ENCODE measurements at places on chromosomes 16 and 17.

DNA sequence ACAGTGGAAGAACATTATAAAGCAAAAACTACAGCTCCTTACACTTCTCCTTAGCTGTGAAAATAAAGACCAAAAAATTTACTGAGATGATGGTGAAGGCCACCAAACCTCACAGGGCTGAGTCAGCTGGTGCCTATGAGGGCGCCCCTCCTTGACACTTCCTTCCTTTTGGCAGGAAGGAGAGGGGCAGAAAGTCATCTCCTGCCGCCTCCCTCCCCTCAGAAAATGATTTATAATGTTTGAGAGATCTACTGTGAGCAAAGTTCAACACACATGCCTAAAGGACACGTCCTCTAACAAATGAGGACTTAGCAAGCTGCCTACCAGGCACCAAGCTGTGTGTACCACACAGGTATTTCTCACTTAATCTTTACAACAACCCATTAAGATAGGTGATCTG is 245.7 kb downstream of the PRKCA start:
- no peak for DNase-seq

GRCh38 chr16:50671644-50672260 is 9.4 kb downstream of the SNX20 start:
- peak; percentile 53 for DNase-seq

DNA sequence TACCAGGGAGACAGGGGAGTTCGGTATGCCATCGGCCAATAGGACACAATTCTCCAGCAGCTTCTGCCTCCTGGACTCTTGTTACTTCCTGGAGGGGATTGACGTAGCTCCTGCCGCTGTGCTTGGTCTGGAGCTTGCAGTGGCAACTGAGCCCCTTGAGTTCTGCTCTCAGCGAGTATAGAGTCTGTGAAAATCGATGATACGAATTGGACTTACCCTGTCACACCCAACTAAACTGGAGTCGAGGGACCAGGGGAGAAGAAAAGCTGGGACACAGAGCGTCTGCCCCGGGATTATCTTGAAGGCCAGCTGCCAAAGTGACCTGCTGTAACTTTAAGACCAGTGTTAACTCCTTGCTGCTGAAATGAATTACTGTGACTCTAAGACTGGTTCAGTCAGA is 22.2 kb downstream of the SEC14L1 start:
- no peak for DNase-seq

DNA sequence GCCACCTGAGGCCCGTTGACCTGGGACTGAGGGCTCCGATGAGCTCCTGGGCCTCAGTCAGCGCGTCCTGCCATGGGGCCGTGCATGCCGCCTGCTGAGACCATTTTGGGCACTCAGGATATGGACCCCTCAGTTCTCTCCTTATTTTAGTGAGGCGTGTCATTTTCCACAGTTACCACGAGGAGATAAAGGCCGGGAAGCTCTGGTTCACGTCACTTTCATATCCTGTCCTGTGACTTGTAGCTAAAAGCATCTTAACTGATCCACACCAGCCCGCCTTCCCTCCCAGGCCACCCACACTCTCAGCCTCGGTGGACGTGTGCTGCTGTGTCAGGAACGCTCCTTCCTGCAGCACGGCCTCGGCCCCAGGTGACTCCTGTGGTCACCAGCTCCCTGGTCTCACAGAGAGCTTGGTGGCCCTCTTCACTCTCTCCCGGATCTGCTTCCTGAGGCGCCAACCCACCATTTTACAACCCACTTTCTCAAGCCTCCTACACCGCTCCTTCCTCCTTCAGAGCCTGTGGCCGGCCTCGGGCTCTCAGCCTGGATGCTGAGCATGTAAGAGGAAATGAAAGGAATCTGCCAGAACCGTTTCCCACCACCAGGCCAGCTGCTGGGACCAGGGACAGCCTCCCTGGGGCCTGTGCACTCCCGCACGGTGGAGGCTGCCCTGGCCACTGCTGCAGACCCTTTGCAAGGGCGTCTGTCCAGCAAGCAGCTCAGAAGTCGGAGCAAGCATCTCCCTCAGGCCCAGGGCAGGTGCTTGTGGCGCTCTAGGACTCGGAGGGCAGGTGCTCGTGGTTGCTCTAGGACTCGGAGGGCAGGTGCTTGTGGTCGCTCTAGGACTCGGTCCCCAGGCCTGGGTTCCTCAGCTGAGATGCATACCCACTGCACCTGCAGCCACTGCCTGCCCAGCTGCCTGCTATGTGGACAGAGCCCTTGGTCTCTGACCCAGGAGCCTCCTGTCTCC is 23.9 kb upstream of the FASN start:
- no peak for DNase-seq

DNA sequence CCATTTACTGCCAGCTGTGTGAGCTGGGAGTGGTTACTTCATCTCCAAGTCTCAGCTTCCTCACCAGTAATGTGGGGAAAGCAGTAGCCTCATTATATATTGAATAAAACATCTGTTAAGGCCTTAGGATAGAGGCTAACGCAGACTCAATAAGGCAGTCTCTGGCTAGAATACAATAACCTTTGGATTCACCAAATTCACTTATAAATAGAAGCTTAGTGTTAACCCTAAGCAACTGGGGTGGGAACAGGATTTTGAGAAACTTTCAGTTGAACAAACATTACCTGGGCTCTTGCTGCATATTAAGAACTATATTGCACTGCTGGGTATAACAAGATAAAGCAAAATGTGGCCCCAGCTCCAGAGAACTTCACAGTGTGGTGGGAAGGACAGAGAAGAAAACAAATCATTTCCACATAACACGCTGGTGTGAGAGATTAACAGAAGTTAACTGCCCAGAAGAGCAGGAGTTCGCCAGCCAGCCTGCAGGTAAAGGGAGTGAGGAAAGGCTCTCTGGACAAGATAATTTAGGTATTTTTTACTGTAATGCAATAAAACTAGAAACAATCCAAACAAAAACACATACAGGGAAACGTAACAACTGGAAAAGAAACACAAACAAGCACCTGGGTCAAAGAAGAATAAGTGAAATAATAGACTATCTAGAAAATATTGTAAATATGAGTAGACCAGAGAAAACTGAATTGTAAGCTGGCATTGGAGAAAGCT is 57.0 kb downstream of the USP31 start:
- no peak for DNase-seq

- DNase-seq = no peak
These were observed 39.2 kb downstream of the ZNF778 start for GRCh38 chr16:89256651-89257254.

GRCh38 chr16:90047714-90048346 is 28.6 kb upstream of the DBNDD1 start:
- no peak for DNase-seq

DNA sequence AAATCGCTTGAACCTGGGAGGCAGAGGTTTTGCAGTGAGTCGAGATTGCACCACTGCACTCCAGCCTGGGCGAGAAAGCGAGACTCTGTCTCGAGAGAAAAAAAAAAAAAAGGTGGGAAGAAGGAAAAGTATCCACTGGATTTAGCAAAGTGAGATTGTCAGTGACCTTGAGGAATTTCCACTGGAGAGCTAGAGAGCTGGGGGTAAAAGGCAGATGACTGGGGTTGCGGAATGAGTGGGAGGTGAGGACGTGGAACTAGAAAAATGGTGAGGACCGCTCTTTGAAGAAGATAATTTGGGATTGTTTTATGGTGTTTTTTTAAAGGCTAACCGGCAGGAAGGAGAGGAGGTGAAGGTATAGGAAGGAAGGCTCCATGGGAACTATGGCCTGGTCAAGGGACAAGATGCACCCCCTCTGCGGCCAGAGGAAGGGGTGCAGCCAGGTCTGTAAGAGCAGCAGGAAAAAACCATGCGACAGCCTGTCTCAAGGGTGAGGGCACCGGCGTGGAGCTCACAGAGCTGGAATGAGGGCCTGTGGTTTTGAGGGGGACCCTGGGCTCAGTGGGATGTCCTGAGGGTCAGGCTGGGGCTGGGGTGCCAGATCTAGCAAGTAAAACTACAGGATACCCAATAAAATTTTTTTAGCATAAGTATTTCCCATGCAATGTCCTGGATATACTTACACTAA is 694 bp upstream of the MLST8 start:
- no peak for DNase-seq

DNA sequence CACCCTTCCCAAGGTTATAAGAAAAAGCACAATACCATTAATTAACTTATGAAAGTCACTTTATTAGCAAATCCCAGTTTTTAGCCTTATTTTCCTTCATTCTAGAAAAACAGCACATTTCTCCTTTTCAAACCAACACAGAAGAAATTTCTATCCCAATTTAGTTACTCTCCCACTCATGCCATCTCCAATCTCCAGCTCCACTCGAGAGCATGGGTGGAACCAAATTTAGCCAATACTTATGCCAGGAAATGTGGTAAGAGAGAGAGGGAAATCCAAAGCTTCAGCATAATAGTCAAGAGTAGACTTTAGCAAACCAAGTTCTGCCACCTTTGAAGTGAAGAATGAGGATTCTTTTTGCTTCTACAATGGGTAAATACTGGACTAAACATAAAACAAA is 288.8 kb downstream of the KIF2B start:
- DNase-seq = no peak

GRCh38 chr16:23691483-23692189 is 12.9 kb downstream of the PLK1 start:
- DNase-seq = peak; percentile 64

DNA sequence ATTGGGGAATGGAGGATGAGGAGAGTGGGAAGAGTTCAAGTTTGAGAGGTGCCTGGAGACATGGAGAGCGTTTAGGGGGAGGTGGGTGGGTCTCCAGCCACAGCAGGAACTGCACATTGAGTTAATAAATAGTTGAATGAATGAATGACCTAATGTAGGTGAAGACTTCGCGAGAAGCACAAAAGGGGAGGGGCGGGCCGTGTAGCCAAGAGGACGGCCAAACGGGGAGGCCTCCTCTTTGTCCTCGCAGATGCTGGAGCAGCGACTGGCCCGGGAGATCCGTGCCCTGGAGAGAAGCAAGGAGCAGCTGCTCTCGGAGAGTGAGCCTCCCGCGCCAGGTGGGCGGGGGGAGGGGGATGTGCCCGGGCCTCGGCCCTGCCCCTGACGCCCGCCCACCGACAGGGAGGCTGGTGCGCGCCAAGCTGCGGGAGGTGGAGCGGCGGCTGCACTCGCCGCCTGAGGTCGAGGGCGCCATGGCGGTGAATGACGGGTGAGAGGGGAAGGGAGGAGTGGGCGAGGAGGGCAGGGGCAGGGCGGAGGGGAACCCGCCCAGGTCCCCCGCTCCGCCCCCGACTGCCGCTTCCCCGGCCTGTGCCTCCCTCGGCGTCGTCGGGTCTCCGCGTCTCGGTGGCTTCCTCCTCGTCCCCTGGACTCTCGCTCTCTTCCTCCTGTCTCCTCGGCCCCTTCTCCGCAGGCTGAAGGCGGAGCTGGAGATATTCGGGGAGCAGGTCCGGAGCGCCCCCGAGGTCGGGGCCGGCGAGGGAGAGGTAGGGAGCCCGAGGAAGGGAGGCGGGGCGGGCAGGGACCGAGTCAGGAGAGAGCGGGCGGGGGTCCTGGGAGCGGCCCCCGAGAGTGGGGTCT is 12.9 kb downstream of the SYCE1L start:
- no peak for DNase-seq

- DNase-seq = no peak
These were observed 26.9 kb upstream of the COX10 start for GRCh38 chr17:14042411-14042810.

DNA sequence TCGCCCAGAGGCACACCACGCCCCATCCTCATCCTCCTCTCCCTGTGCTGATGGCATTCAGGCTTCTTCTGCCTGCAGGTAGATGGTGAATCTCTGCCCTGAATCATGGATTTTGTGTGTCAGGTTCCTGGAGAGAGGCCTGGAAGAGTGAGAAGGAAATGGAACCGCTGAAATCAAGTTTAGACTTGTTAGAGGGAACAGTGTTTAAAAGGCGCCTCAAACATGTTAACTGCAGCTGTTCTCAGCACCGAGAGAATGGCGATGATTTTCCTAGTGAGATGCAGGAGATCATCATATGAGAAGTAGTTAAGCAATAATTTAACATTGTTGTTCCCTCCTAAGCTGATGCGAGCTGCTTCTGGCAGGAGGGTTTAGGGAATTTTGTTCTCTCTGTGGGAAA is 744.4 kb upstream of the EEF2KMT start:
- no peak for DNase-seq

DNA sequence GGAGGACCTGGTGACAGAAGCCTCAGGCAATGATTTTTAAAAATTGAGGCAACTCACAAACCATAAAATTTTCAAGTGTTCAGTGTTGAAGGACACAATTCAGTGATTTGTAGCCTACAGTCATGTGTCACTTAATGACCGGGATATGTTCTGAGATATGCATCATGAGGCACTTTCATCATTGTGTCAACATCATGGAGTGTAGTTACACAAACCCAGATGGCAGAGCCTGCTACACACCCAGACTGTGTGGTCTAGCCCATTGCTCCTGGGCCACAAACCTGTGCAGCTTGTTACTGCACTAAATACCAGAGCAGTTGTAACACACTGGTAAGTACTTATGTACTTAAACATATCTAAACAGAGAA is 1.6 kb downstream of the PRSS41 start:
- no peak for DNase-seq

GRCh38 chr17:41666237-41666641 is 22.4 kb upstream of the EIF1 start:
- peak; percentile 30 for DNase-seq

DNA sequence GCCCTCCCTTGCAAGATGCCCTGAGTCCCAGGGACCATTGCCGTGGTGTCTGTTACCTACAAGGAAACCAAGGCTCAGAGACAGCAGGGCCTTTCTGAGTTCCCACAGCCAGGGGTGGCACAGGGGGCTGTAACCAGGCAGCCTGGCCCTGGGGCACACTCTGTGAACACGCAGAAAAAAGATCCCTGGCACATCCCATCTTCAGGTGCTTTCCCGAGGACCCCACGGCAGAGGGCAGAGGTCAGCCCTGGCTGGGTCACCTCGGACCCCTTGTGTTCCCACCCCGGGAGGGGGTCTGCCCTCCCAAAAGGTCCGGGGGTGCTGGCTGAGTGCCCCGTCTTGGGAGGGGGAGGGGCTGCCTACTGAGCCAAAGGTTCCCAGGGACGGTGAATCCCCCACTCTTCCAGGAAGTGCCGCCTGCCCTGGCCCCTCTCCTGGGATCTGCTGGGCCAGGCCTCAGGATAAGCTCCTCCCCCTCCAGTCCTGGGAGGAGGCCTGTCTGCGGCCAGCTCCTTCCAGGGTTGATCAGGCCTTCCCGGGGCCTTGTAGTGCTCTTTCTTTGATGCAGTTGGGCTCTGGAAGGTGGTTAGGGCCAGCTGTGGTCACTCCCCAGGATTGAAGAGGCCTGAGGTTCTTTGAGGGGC is 8.1 kb downstream of the GLIS2 start:
- no peak for DNase-seq

GRCh38 chr16:2115591-2115973 is 20.1 kb downstream of the PKD1 start:
- DNase-seq = no peak

DNA sequence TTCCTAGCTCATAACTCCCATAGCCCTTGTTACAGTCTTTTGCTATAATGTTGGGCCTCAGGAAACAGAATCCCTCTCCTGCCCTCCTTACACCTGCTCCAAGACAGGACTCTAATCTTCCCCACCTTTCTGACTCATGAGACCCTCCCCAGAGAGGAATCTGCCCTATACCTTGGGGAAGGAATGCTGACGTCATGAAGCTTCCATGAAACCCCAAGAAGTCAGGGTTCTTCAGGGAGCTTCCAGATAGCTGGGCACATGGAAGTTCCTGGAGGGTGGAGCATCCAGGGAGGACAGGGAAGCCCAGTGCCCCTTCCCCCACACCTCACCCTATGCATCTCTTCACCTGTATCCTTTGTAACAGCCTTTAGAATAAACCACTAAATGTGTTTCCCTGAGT is 285.7 kb downstream of the SOX9 start:
- DNase-seq = no peak

All from H54 (cell line).